Ecto neural progenitor cell (in vitro differentiated cells): ENCODE measurements at places on chromosomes 1 and 21.

GRCh38 chr1:119588621-119589020, 59.4 kb downstream of the ZNF697 start:
- DNase-seq = no peak

DNA sequence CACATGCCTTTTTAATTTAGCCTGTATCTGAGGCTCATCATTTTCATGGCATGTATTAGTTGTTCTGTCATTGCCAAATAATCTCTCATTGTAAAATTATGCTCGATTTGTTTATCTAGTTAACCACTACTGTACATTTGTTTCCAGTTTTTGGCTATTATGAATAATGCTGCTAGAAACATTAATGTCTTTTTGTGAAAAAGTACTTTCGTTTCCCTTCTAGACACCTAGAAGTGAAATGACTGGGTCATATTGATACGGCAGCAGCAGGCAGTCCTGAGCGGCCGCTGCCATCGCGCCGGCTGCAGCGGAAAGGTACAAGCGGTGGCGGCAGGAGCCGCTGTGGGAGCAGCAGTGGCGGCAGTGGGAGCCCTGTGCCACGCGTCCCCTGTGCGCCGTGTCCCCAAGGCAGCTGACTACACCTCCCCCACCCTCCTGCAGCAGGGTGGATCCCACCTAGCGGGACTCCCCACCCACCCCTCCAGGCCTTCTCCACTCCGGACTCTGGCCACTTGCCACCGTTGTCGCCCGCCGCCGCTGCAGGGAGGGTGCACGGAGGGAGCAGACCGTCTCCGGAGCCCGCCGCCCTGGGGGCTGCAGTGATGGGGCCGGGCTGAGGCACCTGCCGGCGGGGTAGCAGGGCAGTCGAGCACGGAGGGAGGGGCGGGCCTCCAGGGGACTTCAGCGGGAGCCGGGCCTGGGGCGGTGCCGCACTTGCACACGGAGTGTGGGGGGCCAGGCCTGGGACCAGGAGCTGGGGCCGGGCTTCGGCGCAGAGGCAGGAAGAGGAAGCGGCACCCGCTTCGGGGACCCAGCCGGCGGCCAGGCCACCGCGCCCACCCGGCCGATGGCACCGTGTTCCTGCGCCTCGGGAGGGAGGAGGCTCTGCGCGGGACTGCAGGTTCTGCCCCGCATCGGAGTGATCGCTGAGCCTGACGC, 66.8 kb upstream of the RGS7 start:
- peak; percentile 77 for DNase-seq

- DNase-seq = no peak
Measured at GRCh38 chr1:234631721-234632125, 21.7 kb upstream of the IRF2BP2 start.

DNA sequence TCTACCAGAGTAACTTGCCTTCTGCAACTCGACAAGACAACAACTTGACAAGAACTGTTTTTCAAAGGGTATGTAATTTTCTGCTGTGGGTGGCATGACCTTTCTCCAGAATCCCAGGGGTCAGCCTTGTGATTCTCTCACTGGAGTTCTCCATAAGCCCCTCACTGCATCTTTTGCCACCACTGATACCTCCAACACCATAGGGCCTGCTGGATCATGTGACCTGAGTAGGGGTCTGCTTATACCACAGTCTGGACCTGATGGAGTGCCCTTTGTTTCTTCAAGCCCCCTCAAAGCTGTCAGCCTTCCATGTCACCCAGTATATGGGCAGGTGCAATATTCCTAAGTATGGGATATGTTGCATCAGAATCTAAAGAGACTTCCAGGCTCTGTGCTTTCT, 31.6 kb upstream of the DIPK1A start:
- DNase-seq = no peak

- DNase-seq = no peak
Measured at GRCh38 chr1:92554216-92554615, 67.5 kb upstream of the GFI1 start.

- DNase-seq = no peak
Measured at GRCh38 chr1:246037832-246038231, 469.2 kb downstream of the SMYD3 start.

- DNase-seq = no peak
Measured at GRCh38 chr1:210681158-210681557, 352.5 kb downstream of the HHAT start.

DNA sequence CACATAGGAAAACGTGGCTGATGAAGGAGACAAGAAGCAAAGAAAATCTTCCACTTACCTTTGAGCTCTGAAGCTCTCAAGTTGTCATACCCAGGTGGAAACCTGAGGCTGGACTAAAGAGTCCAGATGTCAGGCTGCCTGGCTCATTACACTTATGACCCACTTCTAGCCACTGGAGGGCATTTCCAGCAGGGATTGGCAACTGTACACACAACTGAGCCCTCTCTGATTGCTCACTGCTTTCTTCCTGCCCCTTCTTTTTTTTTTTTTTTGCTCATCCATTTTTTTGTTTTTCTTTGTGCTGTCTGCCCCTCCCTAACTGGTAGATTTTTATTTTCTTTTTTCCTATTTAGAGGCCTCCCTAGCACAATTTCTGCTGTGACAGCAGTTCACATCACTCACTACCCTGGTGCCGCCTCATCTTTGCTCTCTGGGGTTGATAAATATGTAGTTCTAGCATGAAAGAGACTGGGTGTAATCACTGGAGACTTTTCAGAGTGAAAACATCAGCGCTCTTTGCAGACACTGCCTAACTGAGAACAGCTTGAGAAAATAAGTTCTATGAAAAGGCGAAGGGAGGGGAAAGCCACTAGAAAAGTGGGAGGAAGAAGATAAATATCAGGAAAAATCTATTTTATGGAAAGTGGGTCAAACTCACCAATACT, 334.5 kb downstream of the NUF2 start:
- DNase-seq = no peak

DNA sequence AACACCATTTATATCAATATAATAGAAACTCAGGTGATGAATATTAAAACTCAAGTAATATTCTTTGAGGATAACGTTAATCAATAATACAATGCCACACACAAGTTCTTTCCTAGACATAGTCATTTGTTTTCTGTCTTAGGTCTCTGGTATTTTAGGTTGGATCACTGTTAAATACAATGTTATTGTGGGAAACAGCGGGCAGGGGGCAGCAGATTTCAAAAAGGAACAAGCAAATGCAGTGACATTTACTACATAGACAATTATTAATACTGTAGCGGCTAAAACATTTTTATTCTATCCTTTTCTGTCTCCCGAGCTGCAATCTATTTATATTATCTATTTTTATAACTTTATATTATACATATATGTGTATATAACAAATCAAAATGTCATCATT, 186.4 kb upstream of the ZNHIT6 start:
- DNase-seq = no peak

DNA sequence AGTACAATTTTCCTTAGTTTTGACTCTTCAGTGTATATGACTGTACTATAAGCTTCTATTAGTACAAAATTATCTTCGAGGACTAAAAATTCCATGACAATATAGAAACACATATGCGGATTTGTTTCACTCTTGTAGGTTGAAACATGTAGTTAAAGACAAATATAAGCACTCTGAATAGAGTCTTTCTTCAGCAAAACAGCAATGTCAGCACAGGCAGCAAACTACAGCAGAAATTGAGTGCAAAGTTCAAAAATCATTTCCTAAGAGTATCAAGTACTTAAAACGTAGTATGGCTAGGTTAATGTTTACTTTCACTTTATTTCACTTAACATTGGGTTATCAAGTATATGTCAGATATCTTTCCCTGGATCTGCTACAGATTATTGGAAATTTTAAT, 106.7 kb downstream of the FAF1 start:
- DNase-seq = no peak

- DNase-seq = peak; percentile 55
Measured at GRCh38 chr1:119141020-119141424, 569 bp upstream of the WARS2 start.

DNA sequence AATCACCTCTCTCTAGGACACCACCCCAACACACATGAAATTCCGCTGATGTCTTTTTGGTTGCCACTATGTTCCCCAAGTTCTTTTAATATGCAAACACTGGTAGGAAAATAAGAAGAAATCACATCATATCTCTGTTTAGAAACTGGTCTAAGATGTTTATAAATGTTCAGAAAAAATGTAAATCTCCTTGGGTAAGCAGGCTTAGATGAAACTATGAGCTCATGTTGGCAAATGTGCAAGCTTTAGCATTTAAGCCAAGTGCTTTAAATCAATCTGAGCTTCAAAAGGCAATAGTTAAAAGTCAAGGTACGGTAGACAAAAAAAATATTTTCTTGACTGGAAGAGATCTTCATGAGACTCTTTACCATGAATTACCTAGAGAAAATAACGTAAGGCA, 25.2 kb upstream of the SLAMF9 start:
- DNase-seq = no peak

GRCh38 chr1:188056011-188056410, 1227.3 kb downstream of the PLA2G4A start:
- no peak for DNase-seq

GRCh38 chr1:56374026-56374974, 205.1 kb downstream of the PLPP3 start:
- no peak for DNase-seq

- DNase-seq = no peak
Measured at GRCh38 chr1:101069158-101069557, 43.6 kb upstream of the DPH5 start.

DNA sequence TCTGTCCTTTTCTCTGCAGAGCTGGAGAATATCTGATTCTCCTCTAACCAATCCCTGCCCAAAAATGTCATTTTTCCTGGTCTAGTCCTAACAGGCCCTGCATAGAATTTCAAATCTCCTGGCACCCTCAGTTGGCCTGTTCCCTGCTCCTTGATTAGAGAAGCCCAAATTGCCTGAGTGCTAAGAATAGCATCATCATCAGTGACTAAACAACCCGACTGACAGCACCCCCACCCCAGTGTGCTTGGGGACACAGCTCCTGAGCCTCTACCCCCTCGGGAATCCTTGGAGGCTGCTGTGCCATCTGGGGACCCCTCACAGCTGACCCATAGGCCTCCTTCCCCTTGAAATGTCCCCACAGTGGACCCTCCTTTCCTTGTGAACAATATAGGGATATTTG, 94.4 kb downstream of the DDX20 start:
- DNase-seq = no peak

GRCh38 chr1:65319141-65319540, 9.8 kb downstream of the DNAJC6 start:
- no peak for DNase-seq

DNA sequence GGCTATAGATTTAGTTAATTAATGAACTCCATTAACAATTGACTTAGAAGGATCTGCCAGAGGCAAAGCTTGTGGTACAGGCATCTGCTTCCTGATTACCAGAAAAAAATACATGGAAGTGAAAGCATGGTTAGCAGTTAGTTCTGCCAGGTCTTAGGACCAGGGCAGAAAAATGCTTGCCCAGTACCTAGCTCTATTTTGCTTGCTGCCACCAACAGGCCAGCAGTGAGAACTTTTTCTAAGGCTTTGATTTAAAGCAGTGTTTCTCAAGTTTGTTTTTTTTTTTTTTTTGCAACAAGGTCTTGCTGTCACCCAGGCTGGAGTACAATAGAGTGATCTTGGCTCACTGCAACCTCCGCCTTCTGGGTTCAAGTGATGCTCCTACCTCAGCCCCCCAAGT, 16.4 kb upstream of the MTF1 start:
- DNase-seq = no peak

DNA sequence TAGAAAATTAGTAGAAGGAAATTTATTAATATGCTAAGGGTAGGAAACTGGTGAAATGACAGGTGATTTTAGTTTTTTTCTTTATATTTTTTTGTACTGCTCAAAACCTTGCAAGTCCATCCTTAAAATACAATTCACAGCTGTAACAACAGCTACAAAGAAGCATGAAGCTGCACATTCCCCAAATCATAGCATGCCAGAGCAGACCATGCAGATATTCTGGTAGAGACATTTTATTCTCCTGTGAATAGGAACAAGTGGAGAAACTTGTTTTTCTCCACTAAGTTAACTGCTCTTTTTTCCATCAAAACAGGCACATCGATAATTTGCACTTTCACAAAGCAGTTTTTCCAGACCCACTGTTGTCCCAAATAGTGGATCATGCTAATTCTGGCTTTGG, 1125.7 kb downstream of the BRINP3 start:
- DNase-seq = no peak

GRCh38 chr1:157993147-157993917, at the start of gene KIRREL1:
Gene KIRREL1, plus strand, starts transcription at chr1:157993645. Its CDS starts 32 bp downstream, at chr1:157993677.
- DNase-seq = peak; percentile 77

DNA sequence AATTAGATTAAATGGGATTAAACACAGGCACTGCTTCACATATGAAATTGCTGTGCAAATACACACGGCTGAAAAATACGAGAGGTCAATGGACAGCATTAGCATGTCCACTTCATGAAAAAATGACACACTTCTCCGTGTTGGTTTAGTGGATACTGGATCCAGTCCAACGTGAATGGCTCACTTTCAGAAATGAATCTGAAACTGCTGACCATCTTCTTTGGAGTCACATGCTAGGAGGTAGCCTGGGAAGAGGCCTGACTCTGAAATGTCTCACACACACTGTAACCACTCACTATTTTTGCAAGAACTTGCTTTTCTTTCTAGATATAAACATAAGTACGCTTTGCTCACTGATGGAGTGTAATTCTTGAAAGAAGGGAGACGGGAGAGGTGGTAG, 127.3 kb downstream of the HLCS start:
- no peak for DNase-seq

GRCh38 chr1:54041806-54042205, 11.2 kb downstream of the TMEM59 start:
- no peak for DNase-seq

DNA sequence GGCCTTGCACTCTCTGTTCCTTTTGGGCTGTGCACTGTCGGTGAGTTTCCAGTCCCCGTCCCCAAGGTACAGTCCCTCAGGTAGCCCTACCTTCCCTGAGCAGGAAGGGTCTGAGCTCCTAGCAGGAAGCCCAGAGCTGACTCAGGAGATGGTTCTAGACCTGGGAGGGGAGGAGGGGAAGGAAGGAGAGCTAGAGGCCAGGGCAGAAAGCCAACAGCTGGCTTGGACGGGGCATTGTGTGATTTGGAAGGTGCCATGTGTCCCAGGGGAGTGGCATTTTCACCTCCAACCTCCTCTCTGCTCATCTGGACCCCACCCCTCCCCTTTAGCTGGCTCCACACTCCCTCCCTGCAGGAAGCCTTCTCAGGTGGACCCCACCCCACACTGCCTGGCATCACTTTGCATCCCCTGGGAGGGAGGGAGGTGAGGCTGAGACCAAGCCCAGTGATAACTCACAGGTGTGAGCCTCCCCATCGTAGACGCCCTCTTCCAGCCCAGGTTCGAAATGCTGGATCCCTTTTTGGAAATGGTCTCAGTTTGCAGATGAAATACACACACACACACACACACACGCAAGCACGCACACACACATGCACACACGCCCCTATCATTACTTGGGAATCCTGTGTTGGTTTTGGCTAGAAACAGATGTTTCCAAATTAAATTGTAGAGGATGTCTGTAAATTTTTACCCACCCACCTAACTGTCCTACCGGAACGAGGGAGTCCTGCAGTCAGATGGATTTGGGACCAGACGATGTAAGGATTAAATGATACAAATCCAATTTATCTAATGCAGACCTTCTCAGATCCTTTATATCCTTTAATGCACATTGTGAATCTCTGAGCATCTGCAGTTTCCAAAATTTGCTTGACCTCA, 19.7 kb upstream of the IFNLR1 start:
- no peak for DNase-seq

- no peak for DNase-seq
Measured at GRCh38 chr1:63038586-63038985, 254.7 kb downstream of the ATG4C start.
